ENCODE measurements at places on chromosomes 1 and 21. TPM values are rescaled to one million over a fixed set of nuclear protein-coding genes. Genes with fewer than 3 reads are reported as not detected.

Gene TMEM52
- total RNA-seq = 0.43 TPM

Gene SORT1
- total RNA-seq = 27.4 TPM

Gene CLIC6
- not detected for total RNA-seq

Gene KRTAP12-2
- total RNA-seq = not detected

Gene NSUN4
- 26.4 TPM for total RNA-seq

Gene ZNF670
- 0.72 TPM for total RNA-seq

Gene SPRR2G
- not detected for total RNA-seq

Gene C1orf56
- total RNA-seq = 2.7 TPM

Gene PDZK1
- 0.33 TPM for total RNA-seq

Gene SPRR3
- not detected for total RNA-seq

Gene CELA3B
- total RNA-seq = not detected

Gene ALPL
- 0.36 TPM for total RNA-seq

Gene RCSD1
- 0.13 TPM for total RNA-seq

Gene ZNF436
- total RNA-seq = 16.0 TPM

Gene C1QA
- not detected for total RNA-seq

Gene CCDC181
- 0.85 TPM for total RNA-seq

Gene ARV1
- 9.7 TPM for total RNA-seq

Gene CD1E
- not detected for total RNA-seq

Gene HJV
- not detected for total RNA-seq

Gene KCNE2
- total RNA-seq = not detected

Gene FCRL1
- total RNA-seq = not detected

Gene CD55
- 79.0 TPM for total RNA-seq

Gene HFM1
- 0.20 TPM for total RNA-seq

Gene TBX15
- total RNA-seq = 2.9 TPM

Gene SAMSN1
- total RNA-seq = 0.10 TPM

Gene ETNK2
- total RNA-seq = 1.5 TPM

Gene NFASC
- 47.6 TPM for total RNA-seq

Gene FCAMR
- total RNA-seq = not detected

Gene NEGR1
- 15.7 TPM for total RNA-seq

Gene SPRR4
- total RNA-seq = not detected

Gene TMEM200B
- total RNA-seq = 4.3 TPM

Gene HSD3B1
- not detected for total RNA-seq

Gene HTR6
- 0.07 TPM for total RNA-seq

Gene PAX7
- total RNA-seq = not detected

Gene GOLT1A
- not detected for total RNA-seq

Gene PIGK
- 54.9 TPM for total RNA-seq

Gene CSMD2
- total RNA-seq = 14.4 TPM

Gene GPR153
- total RNA-seq = 11.5 TPM

Gene BARHL2
- total RNA-seq = not detected

Gene CD53
- total RNA-seq = not detected

Gene ESRRG
- total RNA-seq = not detected

Gene CLCA4
- not detected for total RNA-seq

Gene CYP4Z1
- not detected for total RNA-seq

Gene RGS1
- not detected for total RNA-seq

Gene MYOM3
- 0.13 TPM for total RNA-seq

Data from smooth muscle cell of the pulmonary artery (primary cell).